SJSA1 (cell line): ENCODE measurements at places on chromosomes 4 and X.

DNA sequence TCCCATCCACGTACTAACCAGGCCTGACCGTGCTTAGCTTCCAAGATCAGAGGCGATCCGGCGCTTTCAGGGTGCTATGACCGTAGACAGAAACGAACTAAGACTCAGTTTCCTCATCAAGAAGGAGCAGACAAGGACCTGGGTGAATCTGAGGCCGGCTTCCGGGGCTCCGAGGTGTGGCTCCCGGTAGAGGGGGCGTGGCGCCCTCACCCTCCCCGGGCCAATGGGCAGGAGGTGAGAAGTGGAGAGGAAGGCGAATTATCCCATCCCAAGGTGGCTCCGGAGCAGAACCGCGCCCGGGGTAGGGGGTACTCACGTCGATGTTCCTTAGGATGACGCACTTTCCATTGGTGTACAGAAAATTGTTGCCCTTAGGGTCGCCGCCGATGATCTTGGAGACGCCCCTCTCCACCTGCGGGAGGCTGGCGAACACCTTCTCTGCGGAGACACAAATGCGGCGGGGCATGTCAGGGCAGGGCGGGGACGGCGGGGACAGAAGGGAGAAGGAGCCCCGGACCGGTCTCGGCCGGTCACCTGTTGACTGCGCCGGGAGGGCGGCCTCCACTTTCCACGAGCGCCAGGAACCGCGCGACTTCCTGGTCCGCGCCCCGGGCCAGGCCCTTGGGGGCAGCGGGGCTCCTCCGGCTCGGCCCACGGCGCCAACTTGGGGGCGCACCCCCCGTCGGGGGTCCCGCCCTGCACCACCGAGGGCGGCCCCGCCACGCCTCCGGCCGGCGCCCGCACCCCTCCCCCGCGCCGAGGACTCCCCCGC lies 616 bp downstream of the WDR1 start:
- peak overlapping the region; percentile 74 for H3K4me3 ChIP-seq
- peak overlapping the region; percentile 58; the same call in 1 of the 2 replicates for H3K27ac ChIP-seq
- no peak for DNase-seq

DNA sequence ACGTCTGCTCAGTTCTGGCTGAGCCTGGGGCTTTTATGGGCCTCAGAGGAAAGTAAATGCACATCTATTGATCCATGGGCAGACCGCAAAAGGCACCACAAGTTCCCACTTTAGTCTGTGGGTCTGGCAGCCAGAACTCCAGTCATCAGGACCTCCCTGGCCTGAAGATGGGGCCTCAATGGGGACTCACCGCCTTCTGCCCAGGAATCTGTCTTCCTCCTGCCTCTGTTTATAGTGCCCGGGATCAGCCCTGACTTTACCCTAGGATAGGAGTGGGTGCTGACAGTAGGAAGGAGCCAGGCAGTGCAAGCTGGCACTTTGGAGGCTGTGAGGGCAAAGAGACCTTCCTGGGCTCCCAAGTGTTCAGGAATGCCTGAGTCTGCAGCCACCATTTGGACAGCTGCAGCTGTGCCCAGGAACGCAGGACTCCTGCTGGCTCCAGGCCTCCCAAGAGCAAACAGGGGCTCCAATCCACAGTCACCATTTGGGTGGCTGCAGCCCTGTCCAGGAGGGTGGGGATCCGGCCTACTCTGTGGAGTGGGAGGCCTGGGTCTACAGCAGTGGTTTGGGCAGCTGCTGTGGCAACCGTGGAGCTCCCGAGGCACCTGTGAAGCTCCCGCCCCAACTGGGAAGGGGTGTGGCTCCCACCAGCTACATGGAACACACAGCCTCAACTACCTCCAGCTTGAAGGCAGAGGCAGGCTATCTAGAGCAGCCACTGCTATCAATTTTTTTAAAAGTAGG lies 1440.9 kb upstream of the ADGRL3 start:
- no peak overlapping the region for H3K4me3 ChIP-seq
- H3K36me3 ChIP-seq = no peaks in the 10 kb centered on the region
- H3K27ac ChIP-seq = no peak overlapping the region
- no peak for DNase-seq
- no peaks in the 10 kb centered on the region for H3K4me1 ChIP-seq

DNA sequence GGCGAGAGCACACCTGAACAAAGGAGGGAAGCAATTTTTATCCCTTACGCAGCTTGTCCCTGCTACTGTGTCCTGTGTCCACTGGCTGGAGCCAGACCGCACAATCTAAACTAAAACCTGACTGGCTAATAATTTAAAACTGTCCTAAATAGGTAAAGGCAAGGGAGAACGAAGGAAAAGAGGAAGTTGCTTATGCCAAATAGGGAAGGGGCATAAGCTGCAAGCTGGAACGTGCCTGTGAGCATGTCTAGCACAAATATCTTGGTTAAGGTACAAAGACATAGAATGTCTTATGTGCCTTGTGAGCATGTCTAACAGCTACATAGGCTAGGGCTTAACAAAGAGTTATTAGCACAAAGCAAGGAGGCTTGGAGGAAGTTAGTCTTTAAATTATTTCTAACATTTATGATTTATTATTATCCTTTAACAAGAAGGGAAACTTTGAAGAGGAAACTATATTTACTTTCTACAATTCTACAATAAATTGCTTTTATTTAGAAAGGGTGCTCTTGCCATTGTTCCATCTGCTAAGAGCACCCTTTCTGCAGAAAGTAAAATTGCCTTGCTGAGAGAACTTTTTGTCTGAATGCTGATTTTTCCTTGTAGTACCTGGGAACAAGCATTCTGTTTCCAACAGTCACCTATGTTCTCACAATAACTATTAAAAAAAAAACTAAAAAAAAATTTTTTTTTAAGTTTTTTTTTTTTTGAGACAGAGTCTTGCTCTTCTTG lies 80.6 kb upstream of the CBR4 start:
- H3K36me3 ChIP-seq = peaks cover 48% of the 10 kb centered on the region
- H3K4me3 ChIP-seq = no peak overlapping the region
- H3K27me3 ChIP-seq = no peaks in the 10 kb centered on the region
- DNase-seq = no peak

DNA sequence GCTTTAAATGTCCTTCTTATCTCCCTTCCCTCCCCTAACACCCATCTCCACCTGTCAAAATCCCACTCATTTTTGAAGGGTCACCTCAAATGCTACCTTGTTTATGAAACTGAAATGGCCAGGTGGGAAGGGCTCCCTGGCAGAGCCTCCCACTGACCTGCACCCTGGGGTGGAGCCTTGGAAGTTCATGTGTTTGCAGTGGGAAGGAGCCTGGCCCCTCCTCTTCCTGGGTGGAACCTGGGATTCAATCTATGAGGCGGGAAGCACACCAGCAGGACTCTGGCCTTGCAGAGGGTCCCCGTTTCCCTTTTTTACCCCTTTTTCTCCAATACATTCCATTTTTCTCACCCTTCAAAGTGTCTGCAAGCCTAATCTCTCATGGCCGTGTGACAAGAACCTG lies 197.4 kb downstream of the ENOX2 start:
- no peak overlapping the region for H3K27ac ChIP-seq
- H3K27me3 ChIP-seq = no peaks in the 10 kb centered on the region

- H3K36me3 ChIP-seq = peaks cover 9% of the 10 kb centered on the region
- no peaks in the 10 kb centered on the region for H3K4me1 ChIP-seq
- H3K27me3 ChIP-seq = no peaks in the 10 kb centered on the region
- no peak overlapping the region for H3K4me3 ChIP-seq
- H3K27ac ChIP-seq = no peak overlapping the region
- no peak for DNase-seq
These were observed 18.4 kb downstream of the SMS start for GRCh38 chrX:21958916-21959315.

DNA sequence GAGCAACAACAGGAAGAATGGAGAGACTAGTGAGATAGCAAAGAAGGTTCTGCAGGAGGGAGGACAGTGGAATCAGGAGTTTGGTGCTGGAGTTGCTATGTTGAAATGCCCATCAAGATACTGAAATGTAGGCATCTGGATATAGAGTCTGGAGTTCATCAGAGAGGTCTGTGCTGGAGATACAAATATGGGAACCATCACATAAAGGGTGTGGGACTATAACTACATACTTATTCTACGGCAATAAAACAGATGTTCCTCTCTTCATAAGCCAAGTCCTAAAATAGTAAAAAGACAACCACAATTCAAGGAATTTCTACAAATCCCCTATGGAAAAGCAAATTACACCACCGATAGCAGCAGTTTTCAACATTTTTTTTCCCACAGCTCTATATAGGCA lies 1.6 kb downstream of the MED14 start:
- H3K4me1 ChIP-seq = peaks cover 2% of the 10 kb centered on the region
- DNase-seq = no peak
- H3K36me3 ChIP-seq = no peaks in the 10 kb centered on the region
- H3K4me3 ChIP-seq = no peak overlapping the region

- H3K27me3 ChIP-seq = no peaks in the 10 kb centered on the region
- no peak overlapping the region for H3K27ac ChIP-seq
- H3K4me1 ChIP-seq = no peaks in the 10 kb centered on the region
- no peak for DNase-seq
These were observed 23.3 kb downstream of the PRKX start for GRCh38 chrX:3690140-3690539.

GRCh38 chr4:20395160-20395773 lies 143.6 kb downstream of the SLIT2 start:
- no peaks in the 10 kb centered on the region for H3K4me1 ChIP-seq
- no peak overlapping the region for H3K27ac ChIP-seq
- H3K4me3 ChIP-seq = no peak overlapping the region
- H3K36me3 ChIP-seq = no peaks in the 10 kb centered on the region

DNA sequence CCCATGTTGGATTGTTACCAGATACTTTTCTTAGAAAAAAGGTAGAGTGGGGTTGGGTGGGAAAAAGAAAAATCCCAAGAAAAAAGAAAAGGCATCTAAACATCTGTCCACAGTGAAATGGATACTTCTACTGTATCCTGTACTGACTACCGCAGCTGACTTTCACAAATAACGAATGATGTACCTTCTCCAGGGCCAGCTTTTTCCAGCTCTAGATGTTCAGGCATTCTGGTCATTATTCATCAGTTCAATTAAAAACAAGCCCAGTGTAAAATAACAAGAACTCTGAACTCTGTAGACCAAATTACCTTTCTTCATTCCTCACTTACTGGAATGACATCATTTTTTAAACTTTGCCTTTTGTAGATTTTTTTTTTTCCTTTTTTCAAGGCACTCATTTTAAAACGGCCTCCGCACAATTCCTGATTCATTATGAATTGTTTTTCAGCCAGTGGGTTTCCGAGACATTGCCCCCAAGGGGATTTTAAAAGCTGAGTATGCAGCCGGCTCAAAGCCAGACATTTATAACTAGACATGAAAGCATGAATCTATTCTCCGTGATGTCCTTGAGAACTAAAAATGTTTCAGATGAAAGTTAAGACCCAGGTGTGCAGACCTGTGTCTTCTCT lies 113.5 kb downstream of the PRKX start:
- H3K4me3 ChIP-seq = no peak overlapping the region
- H3K27me3 ChIP-seq = no peaks in the 10 kb centered on the region
- H3K27ac ChIP-seq = no peak overlapping the region
- no peaks in the 10 kb centered on the region for H3K4me1 ChIP-seq
- no peaks in the 10 kb centered on the region for H3K36me3 ChIP-seq

- no peaks in the 10 kb centered on the region for H3K36me3 ChIP-seq
- H3K27me3 ChIP-seq = no peaks in the 10 kb centered on the region
- H3K27ac ChIP-seq = no peak overlapping the region
- H3K4me3 ChIP-seq = no peak overlapping the region
- no peak for DNase-seq
- H3K4me1 ChIP-seq = peaks cover 4% of the 10 kb centered on the region
These were observed 63.0 kb upstream of the FAM9A start for GRCh38 chrX:8864161-8864560.

- no peaks in the 10 kb centered on the region for H3K27me3 ChIP-seq
- no peaks in the 10 kb centered on the region for H3K36me3 ChIP-seq
- H3K4me1 ChIP-seq = peaks cover 6% of the 10 kb centered on the region
These were observed 128.4 kb downstream of the REELD1 start for GRCh38 chr4:146342600-146343192.

- peaks cover 12% of the 10 kb centered on the region for H3K27me3 ChIP-seq
- H3K4me3 ChIP-seq = peak within 1 kb of the TSS; percentile 33
- H3K36me3 ChIP-seq = no peaks in the 10 kb centered on the region
- DNase-seq = no peak
- no peak within 1 kb of the TSS for H3K27ac ChIP-seq
- no peaks in the 10 kb centered on the region; the same call in 1 of the 2 replicates for H3K4me1 ChIP-seq
These were observed at the start of gene RAI2 for GRCh38 chrX:17860811-17861488. RAI2 (minus strand) TSS chrX:17861298; CDS start chrX:17802010, 59,288 bp downstream.

DNA sequence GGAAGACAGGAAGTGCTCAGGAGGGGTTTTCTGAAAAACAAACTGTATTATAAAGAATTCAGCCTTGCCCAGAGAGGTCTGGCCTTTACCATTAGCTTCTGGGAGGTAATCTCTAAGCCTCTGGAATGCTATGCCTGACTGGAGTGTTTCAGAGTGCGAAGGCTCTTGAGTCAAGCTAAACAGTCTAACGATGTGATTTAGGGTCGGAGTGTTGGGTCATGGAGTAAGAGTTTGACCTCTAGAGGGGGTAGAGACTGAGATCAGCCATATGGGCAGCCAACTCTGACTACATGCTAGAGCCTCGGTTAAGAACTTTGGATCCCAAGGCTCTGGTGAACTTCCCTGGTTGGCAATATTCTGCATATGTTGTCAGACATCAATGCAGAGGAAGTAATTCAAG lies 15.0 kb downstream of the BOD1L1 start:
- no peaks in the 10 kb centered on the region for H3K27me3 ChIP-seq
- H3K27ac ChIP-seq = no peak overlapping the region
- H3K4me1 ChIP-seq = no peaks in the 10 kb centered on the region
- H3K4me3 ChIP-seq = no peak overlapping the region
- peaks cover 11% of the 10 kb centered on the region for H3K36me3 ChIP-seq
- DNase-seq = no peak

DNA sequence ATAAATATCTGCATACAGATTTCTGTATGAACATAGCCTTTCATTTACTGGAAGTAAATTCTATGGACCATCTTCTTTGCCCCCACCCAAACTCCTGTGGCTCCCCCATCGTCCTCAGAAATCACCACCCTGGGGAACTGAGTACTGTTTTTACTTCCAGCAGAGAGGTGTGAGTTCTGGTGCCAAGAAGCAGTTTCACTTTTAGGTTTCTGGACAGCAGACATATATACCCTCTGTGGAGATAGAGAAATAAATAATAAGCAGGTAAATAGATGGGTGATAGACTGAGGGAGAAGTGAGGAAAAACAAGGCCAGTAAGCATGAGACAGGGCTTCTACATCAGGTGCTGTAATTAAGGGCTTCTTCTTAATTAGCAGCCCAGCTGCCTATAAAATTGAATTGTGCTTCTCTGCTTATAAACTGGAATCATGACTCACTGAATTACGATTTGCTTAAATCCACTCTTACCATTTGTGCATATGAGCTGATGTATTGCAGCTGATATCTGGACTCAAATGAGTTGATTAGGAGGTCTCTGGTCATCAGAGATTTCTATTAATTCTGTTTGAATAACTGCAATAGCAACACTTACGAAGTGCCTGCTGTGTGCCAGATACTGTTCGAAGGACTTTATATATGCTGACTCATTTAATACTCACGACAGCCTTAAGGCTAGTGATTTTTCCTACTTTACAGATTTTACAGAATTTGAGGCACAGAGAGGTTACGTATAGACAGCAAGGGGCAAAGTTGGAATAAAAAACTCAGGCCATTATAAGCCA lies 60.8 kb upstream of the DHX15 start:
- H3K4me3 ChIP-seq = no peak overlapping the region
- H3K27me3 ChIP-seq = no peaks in the 10 kb centered on the region
- H3K27ac ChIP-seq = no peak overlapping the region
- H3K36me3 ChIP-seq = no peaks in the 10 kb centered on the region

GRCh38 chr4:10981096-10981495 lies 296.5 kb upstream of the CLNK start:
- no peak for DNase-seq
- H3K4me3 ChIP-seq = no peak overlapping the region
- no peaks in the 10 kb centered on the region for H3K36me3 ChIP-seq
- no peaks in the 10 kb centered on the region for H3K27me3 ChIP-seq
- H3K27ac ChIP-seq = no peak overlapping the region

- no peak for DNase-seq
- H3K27me3 ChIP-seq = no peaks in the 10 kb centered on the region
- no peaks in the 10 kb centered on the region for H3K4me1 ChIP-seq
- H3K4me3 ChIP-seq = no peak overlapping the region
These were observed 283.9 kb upstream of the AGA start for GRCh38 chr4:177726111-177726510.
